ENCODE measurements at places on chromosomes 4 and X.

DNA sequence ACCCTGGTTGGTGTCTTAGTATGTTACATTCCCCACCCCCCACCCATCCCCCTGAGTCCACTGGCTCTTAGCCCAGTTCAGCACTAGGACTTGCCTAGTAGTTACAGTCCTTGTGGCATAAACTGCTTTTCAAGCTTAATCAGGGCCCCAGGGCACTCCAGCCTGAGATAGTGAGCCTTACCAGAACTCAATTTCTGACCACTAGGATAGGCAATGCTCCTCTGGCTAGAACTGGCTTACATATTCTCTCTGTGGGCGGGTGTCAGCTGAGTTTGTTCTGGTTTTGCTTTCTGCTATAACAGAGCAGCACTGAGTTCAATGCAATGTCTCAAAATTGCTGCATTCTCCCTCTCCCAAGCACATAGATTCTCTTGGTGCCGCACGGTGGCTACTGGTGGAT, 391.4 kb upstream of the DIPK2B start:
- DNase-seq, result no peak

DNA sequence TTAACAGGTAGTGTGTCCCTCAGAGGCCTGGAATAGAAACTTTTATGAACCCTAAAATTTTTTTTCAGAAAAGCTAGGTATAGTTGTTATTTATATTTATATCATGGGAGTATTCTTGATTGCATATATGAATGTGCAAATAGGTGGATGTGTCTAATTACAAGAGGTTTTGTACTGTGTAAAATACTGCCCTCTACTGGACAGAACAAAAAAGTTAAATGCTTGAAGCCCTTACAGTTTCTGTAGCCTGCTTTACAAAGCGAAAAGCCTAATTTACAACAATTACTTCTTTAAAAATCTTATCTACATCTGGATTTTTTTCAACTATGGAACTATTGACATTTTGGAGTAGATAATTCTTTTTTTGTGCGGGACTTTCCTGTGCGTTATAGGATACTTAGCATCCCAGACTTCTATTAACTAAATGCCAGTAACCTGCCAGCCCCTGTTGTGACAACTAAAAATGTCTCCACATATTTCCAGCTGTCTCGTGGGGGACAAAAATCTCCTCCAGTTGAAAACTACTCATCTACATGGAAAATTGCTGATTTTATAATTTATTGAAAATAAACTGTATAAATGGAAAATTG, 35.1 kb downstream of the ENPEP start:
- no peak for DNase-seq

DNA sequence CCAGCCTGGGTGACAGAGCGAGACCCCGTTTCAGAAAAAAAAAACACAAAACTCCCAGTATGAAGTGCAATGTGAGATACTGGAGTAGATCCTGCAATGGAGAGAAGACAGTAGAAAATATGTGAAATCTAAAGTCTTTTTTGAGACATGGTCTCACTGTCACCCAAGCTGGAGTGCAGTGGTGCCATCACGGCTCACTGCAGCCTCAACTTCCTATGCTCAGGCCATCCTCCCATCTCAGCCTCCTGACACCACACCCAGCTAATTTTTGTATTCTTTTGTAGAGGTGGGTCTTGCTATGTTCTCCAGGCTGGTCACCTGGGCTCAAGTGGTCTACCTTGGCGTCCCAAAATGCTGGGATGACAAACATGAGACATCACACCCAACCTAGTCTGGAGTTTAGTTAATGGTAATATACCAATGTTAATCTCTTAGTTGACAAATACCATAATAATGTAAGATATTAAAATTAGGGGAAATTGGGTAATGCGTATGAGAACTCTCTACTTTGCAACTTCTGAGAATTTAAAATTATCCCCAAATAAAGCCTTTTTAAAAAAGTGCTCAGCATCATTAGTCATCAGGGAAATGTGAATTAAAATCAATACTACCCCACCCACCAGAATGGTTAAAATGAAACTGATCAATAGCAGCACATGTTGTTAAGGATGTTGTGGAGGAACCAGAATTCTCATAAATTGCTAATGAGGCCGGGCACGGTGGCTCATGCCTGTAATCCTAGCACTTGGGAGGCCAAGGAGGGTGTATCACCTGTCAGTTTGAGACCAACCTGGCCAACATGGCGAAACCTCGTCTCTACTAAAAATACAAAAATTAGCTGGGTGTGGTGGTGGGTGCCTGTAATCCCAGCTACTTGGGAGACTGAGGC, 15.0 kb downstream of the RBMX start:
- DNase-seq, result no peak

DNA sequence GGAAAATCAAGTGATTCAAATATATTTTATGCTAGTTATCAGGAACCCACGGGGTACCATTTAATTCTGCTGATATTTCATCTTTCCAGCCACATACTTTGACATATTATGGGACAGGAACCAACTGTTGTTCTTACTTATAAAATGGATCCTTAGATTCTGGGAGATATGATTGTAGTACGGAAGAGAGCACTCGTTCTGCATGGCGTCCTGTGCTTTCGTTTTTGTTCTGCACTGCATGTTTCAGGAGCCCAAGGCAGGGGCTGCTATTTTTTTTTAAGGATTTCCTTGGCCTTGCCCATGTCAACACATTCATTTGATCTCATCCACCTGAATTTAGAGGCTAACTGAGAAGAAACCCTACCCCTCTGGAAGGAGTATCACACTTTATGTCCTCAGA, 245.5 kb upstream of the TLL1 start:
- no peak for DNase-seq

- DNase-seq, result no peak
These were observed 10.5 kb downstream of the ARL13A start for GRCh38 chrX:100979881-100980607.

GRCh38 chr4:43274376-43274775, 381.9 kb downstream of the GRXCR1 start:
- no peak for DNase-seq

DNA sequence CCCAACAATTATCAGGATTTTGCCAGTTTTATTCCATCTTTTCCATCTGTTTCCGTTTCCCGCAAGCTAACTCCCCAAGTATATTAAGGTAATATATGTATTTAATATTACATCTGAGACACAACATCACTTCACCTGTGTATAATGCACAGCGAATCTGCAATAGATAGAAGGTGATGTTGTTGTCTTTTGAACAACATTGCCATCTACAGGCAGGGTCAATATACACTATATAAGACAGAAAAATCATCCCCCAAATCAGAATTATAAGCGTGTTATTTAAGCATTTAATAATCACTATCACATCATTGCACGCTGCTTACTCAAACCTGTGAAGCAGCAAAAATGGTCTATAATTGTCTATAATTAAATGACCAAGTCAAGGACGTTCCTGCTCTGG, 1115.5 kb downstream of the NLGN4X start:
- no peak for DNase-seq

GRCh38 chr4:152591396-152591795, 55.5 kb upstream of the FBXW7 start:
- DNase-seq, result peak; percentile 4

GRCh38 chrX:53732797-53733196, 46.3 kb upstream of the HUWE1 start:
- DNase-seq, result no peak

DNA sequence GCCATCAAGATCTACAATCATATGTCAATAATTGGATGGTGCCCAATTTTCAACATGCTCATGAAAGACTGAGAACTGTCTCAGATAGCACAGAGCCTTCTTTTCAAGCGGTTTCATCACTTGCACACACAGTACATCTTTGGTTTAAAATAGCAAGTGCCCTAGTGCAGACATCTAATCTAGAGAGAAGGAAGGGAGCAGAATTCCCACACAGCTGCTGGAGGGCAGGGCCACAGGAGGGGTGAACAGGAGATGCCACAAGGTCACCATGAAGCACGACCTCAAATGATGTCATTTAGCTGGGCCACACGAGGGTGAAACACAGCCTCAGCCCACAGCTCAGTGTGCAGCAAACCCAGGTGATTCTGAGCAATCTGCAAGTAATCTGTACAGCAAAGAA, 24.3 kb downstream of the LEF1 start:
- no peak for DNase-seq

DNA sequence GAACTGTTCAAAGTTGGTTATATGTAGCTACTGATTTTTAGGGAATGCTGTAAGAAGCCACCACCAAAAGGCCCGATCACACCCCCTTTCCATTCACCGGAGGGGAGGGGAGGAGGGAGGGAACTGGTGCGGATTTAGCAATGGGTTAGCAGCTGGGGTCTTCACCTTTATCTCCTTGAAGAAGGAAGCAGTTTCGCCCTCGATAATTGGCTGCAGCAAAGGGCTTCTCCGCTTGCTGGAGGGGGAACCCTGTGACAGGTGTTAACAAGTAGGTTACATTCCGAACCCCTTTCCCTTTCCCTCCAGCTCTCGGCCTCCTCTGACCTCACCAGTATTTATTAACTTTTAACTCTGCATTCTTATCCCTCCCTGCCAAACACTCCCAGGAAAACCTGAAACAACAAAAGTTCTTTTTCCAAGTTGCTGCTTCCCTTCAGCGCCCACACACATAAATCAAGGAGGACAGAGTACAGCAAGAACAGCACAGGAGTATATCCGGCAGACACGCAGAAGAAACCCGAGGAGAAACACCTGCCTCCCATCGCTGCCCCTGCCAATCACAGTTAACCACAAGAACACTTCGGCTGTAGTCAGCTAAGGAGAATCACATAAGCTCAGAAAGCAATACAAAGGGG, 39.8 kb upstream of the NAP1L5 start:
- DNase-seq, result no peak

All from stimulated activated CD4-positive, alpha-beta T cell treated with anti-CD3 and anti-CD28 coated beads, Interleukin-1b, Interleukin-23, amount 100 ng/mL, for 1 hour (primary cell).